ENCODE measurements at places on chromosomes 6 and 20.

- no peak for DNase-seq
Measured at GRCh38 chr20:39651645-39652325, 689.6 kb downstream of the DHX35 start.

DNA sequence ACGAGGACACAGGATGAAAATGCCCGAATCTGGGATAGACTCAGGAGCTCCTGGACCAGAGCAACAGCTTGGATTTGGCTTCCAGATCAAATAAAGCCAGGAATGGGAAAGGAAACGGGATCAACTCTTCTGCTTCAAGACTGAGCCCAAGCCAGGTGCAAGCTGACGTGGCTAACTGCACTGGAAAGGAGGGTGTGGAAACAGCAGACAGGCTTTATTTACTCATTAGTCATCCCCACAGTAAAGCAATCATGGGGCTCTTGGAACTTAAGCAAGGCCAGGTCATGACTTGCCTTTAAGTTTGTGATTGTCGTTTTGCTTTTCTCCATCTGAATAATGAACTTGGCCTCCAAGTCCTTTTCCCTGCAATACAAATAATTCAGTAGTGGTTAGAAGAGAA is 45.2 kb downstream of the KIF16B start:
- DNase-seq = peak; percentile 30

- DNase-seq = no peak
Measured at GRCh38 chr6:13076575-13076974, 251.8 kb downstream of the TBC1D7 start.

GRCh38 chr20:47127999-47128398 is 228.5 kb downstream of the ZMYND8 start:
- DNase-seq = no peak

DNA sequence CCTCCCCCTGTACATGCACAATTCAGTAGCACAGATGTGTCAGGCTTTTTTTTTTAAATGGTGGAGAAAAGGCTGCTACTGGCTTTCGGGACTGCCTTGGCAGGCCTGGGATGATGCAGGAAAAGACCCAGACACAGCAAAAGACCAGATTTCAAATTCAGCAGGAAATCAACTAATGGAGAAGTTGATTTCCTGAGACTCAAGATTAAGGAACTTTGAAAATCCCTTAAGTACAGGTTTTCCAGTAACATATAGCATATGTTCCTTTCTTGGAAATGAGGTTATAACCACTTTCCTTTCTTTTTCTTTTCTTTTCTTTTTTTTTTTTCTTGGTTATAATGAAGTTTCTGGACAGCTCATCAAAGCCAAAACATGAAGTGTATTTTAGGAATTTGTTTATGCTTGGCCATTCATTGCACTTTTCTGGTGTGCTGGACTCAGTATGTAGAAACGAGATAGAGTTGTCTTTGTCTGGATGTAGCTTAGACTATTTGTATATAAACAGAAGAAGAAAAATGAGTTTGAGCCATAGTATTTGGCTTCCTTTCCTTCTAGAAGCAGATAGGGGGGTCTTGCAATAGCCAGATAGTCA is 119.4 kb downstream of the SASH1 start:
- DNase-seq = no peak

- no peak for DNase-seq
Measured at GRCh38 chr6:30547454-30547853, 8.8 kb downstream of the GNL1 start.

DNA sequence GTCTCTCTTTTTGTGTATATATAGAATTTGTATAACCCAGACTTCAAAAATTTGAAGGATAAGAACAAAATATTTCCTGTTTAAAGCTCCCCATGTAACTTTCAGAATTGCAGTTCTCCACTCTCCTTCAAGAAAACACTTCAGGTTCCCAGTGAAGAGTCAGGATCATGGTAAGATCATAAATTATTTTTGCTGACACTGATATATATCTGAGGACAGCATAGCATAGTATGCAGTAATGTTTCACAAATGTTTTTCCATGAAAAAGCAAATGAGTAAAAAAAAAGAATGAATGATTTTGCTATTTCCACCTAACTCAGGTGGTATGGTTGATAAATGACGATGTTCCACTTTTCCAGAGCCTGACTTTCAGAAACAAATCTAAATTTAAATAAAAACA is 545.6 kb upstream of the EPHA7 start:
- DNase-seq = no peak

DNA sequence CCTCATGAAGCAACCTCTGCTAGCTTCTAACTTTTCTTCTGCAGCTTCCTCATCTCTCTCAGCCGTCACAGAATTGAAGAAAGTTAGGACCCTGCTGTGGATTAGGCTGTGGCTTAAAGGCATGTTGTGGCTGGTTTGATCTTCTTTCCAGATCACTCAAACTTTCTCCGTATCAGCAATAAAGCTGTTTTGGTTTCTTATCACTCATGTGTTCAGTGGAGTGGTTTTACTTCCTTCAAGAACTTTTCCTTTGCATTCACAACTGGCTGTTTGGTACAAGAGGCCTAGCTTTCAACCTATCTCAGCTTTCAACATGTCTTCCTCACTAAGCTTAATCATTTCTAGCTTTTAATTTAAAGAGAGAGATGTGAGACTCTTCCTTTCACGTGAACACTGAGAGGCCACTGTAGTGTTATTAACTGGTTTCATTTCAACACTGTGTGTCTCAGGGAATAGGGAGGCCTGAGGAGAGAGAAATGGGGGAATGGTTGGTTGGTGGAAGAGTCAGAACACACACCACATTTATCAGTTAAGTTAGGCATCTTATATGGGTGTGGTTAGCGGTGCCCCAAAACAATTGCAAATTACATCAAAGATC is 17.2 kb downstream of the ZSCAN23 start:
- DNase-seq = no peak

DNA sequence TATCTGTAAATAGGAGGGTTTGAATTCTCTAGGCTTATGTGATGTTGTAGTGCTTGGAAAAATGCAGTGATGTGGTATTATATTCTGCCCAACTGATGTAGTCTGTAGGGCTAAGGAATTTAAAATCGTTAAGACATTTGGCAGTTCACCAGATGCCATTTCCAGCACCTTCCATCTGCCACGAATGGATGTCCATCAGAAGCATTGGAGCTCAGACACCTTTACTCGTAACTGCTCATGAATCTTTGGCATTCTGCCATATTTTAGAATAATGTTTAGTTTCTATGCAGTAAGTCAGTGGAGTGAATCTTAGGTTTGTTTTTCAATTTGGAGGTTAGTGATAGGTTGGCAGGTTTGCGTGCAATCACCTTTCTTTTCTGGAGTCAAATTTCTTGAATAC is 2.4 kb upstream of the SYTL3 start:
- DNase-seq = no peak

DNA sequence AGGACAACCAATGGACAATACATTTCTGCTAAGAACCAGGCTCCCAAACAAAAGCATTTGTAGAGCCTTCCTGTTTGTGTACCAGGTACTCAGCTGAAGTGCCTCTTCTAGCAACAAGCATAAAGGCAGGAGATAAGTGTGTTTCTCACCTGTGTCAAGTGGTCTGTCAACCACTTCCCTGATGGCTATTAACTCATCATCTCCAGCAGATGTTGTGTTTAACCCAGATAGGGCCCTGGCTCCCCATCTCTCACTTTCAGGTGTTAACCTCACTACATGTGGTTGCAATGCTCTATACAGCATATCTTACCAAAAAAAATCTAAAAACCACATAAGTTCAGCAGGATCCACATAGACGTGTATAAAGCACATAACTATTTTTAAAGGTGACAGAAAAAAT is 9.6 kb upstream of the IL17A start:
- DNase-seq = no peak

DNA sequence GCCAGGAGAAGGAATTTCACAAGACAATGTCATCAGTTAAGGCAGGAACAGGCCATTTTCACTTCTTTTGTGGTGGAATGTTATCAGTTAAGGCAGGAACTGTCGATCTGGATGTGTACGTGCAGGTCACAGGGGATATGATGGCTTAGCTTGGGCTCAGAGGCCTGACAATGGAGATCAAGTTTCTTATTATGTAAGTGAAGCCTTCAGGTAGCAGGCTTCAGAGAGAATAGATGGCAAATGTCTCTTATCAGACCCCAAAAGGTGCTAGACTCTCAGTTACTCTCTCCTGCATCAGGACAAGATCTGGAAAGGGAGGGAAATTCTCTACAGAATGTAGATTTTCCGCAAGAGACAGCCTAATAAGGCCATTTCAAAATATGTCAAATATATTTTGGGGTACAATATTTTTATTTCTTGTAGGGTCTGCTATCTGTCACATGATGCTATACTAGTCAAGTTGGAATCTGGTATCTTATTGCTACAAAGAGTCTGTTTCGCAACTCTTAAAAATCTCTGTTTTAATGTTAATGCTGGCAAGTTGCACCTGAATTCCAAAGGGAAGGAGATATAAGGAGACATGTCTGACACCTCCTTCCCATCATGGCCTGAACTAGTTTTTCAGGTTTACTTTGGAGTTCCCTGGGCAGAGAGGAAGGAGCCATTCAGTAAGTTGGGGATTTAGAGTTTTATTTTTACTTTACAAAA is 48.8 kb downstream of the TRDN start:
- DNase-seq = no peak

DNA sequence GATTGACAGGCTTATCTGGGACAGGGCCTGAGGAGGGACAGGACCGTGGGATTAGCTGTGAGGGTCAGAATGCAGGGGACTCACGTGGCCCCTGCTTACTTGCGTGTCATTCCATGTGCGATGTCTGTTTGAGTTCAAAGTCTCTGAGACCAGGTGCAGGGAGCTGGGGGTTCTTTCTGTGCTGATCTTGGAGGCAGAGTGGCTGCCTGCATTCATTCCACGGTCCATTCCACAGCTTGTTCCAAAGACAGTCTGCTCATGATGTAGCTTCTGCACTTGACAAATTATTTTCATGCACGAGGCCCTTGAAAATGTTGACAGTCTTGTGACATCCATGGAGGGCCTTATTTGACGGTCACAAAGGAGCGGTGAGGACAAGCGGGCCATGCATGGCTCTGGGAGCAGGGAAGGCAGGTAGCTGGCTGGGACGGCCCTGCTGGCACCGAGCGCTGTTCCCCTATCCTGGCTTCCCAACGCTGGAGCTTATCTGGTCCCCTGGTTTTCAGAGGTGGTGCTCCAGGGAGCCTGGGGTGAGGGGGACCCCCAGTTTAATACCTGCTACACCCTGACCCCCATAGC is 156.3 kb upstream of the RNF24 start:
- DNase-seq = peak; percentile 47

DNA sequence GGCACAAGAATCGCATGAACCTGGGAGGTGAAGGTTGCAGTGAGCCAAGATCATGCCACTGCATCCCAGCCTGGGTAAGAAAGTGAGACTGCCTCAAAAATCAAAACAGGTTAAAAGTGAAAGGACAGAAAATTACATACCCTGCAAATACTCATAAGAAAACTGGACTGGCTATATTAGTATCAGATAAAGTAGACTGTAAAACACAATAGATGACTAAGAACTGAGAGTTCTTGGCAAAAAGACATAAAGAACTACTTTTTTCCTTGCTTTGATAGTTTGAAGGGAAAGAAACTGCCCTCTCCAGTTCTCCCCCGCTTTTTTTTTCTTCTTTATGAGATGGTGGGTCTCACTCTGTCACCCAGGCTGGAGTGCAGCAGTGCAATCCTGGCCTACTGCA is 17.0 kb downstream of the SNX3 start:
- DNase-seq = no peak

DNA sequence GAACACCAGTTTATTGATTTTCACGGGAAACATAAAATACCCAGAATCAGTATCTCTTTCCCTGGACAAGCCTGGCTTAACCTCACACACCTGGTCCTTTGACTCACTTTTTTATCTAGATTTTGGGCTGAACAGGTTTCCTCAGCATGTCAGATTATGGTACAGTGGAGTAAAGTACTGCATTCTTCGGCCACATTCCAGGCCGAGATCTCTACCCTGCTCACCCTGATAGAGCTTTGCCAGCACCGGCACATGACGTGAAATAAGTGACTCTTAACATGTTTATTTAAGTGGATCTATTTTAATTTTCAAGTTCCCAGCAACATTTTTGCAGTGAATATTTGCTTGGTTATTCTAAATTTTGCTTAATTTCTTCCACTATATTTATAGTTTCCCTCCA is 79.0 kb upstream of the POPDC3 start:
- DNase-seq = no peak

- no peak for DNase-seq
Measured at GRCh38 chr6:32664827-32665362, 1.6 kb downstream of the HLA-DQB1 start.

DNA sequence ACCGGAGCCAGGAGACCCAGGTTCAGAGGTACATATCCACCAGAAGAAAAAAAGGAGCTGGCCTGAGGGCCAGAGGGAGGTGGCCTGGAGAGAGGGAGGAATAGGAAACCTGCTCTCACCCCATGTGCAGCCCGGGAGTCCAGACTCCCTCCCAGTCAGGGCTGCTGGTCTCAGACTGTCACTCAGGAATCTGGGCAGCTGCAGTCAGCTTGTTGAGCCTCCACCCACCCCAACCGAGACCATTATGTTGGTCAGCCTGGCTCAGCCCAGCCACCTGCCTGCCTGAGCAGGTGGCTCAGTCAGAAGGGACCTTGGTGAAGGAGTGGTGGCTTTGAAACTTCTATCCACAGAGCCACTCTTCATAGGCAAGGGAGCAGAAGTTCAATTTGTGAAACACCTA is 53.3 kb upstream of the EPB41L1 start:
- DNase-seq = no peak

- no peak for DNase-seq
Measured at GRCh38 chr20:47972916-47973309, 187.6 kb upstream of the SULF2 start.

DNA sequence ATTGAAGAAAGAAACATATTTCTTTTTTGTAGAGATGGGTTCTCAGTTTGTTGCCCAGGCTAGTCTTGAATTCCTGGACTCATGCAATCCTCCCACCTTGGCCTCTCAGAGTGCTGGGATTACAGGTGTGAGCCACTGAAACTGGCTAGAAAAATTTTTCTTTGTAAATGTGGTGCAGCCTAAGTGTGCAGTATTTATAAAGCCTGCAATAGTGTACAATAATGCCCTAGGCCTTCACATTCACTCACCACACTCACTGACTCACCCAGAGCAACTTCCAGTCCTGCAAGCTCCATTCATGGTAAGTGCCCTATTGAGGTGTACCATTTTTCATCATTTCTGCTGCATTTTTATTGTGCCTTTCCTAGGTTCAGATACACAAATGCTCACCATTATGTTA is 31.4 kb downstream of the NHSL1 start:
- no peak for DNase-seq
